Activated CD8-positive, alpha-beta T cell treated with anti-CD3 and anti-CD28 coated beads, Interleukin-2, amount 10 ng/mL, durations not matched to agents 7 days and 5 days (primary cell): ENCODE measurements at places on chromosomes 13 and 19. TPM values are rescaled to one million over a fixed set of nuclear protein-coding genes. Genes with fewer than 3 reads are reported as not detected.

GRCh38 chr13:105638426-105638825 is 897.0 kb downstream of the EFNB2 start:
- no peak for DNase-seq

The CRB3 gene
- not detected for total RNA-seq

The RETN gene
- total RNA-seq, result 3.0 TPM

The SYDE1 gene
- not detected for total RNA-seq

DNA sequence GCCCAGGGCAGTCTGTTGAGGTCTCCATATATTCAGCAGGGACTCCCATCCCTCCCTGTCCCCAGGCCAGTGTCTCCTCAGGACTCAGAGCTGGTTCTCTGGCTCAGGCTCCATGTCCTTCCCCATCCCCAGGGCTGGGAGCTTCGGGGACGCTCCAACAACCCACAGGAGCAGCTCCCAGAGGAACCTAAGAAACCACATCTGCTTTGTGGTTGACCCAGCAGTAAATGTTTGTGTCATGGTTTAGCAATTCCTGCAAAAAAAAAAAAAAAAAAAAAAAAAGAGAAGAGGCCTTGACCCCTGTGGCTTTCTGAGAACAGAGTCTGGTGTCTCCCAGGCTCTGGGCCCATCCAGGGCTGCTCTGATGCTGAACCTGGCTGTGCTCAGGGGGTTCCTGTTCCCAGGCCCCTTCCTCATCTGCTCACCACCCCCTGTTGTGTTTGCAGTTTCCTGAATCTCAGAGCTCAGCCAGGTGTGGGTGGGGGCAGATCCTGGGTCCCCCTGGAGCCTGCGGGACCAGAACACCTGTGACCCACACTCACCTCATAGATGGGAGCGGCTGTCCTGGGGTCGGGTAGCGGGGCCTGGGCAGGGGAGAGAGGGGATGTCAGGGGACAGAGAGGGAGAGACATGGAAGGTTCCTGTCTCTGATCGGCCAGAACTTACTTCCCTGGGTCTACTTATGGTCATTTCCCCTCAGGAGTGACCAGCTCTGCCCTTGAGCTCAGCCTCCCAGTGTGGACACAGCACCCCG is 25.2 kb upstream of the CEACAM1 start:
- no peak for DNase-seq

DNA sequence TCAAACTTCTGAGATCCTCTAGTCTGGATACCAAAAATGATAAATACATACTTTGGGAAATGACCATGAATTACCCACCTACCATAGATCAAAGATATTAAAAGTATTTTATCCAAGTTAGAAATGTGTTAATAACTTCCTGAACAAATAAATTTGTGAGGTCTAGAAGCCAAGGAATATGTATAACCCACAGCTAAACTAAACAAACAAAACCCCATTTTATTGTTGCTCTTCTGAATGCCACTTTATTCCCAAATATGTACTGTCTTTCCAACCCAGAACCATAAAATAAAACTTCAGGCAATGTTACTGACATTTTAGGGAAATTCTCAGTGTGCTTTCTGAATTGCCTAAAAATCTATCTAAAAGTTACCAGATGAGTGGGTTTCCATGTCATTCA is 35.1 kb downstream of the UBL3 start:
- no peak for DNase-seq

The ADGRE1 gene
- 0.50 TPM for total RNA-seq
